ENCODE measurements at places on chromosomes 2 and 18.

GRCh38 chr2:180238729-180239128 is 231.6 kb upstream of the CWC22 start:
- no peak for DNase-seq

DNA sequence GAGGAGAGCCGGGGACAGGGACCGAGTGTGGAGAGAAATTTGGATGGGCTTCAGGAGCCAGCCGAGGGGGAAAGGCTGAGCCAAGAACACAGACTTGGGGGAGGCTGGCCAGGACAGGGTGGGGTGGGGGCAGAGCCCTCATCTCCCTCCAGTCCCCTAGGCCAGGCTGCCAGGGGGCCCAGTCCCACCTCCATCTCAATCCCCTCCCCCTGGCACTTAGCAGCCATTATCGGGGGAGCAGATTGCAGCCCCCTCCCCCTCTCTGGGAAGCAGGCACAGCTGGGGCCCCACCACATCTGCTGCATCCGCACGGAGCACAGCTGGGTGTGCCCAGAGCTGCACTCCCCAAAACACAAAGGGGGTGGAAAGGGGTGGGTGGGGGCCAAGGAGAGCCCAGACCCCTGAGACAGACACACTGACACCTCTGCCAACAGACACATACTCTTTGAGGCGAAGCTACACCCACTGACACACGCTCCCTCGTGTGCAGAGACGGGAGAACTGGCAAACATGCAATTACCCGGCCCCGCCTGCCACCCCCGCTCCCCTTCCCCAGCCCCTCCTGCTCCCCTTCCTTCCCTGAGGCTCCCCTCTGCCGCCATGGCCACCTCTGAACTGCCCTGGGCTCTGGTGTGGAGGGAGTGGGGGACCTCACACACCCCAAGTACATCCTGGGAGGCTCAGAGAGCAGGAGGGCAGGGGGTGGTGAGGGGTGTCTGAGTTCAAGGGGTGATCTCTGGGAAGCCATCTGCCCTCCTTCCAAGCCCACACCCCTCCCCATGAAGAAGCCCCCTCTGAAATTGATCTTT is 5.1 kb upstream of the ASIC4 start:
- DNase-seq: no peak

GRCh38 chr18:10877987-10878386 is 271.4 kb downstream of the PIEZO2 start:
- DNase-seq: no peak

- no peak for DNase-seq
Observed at GRCh38 chr18:79478484-79479115, 82.9 kb downstream of the NFATC1 start.

DNA sequence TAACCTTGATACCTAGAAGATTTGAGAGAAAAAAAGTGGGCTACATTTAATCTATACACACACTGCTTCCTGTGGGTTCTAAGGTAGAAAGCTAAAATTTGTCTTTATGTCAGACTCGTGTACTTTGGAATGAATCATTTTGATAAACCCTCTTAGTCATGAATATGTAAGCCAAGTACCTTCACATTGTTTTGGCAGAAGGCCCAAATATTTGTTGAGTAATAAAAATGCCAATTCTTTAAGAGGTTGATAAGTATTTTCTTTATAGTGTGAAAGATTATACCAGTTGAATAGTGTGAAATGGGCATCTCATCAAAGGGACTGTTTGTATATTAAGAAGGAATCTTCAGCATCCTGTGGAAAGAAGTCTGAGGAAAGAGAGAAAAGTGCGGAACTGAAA is 1464.7 kb upstream of the ZEB2 start:
- DNase-seq: no peak

- no peak for DNase-seq
Observed at GRCh38 chr18:24786027-24786426, 325.6 kb downstream of the HRH4 start.

DNA sequence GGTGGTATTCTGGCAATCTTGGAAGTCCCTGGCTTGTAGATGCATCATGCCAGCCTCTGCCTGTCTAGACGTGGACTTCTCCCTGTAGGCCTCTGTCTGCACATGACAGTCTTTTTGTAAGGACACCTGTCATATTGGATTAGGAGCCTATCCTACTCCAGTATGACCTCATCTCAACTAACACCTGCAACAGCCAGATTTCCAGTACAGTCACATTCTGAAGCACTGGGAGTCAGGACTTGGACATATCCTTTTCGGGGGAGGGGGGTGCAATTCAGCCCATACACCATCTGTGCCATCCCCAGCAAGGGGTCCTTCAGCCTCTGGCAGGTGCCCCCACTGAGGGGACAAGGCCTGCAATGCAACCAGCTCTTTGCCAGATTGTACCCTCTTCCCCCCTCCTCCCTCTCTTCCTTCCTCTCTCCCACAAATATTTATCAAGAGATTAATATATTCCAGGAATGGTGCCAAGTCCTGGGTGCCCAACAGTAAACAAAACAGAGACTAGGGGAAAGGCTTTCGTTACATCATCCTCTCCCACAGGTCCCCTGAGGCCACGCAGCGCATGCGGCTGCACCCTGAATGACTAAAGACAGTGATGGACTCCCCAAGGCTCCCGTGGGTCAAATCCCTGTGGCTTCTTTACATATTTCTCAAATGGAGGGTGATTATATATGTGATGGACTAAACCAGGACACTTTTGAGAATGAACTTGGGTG is 20.5 kb upstream of the MYCN start:
- no peak for DNase-seq

GRCh38 chr2:234364661-234365060 is 132.2 kb downstream of the ARL4C start:
- DNase-seq: no peak

DNA sequence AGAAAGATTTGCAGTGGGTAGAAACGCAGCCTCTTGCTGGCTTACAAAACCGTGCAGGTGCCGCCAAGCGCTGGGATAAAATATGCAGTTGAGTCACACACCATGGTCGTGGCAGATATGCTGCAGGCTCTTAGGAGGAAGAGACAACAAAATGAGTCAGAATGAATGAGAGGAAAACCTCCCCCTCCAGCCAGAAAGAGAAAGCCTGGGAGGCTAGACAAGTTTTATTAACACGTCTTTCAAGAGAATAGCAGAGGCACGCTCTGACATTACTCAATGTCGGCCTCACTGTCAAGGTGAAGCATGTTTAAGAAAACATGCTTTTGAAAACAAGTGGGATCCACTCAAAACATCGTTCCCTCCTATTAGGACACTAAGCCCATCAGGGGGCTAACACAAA is 37.1 kb upstream of the ZCCHC2 start:
- no peak for DNase-seq

DNA sequence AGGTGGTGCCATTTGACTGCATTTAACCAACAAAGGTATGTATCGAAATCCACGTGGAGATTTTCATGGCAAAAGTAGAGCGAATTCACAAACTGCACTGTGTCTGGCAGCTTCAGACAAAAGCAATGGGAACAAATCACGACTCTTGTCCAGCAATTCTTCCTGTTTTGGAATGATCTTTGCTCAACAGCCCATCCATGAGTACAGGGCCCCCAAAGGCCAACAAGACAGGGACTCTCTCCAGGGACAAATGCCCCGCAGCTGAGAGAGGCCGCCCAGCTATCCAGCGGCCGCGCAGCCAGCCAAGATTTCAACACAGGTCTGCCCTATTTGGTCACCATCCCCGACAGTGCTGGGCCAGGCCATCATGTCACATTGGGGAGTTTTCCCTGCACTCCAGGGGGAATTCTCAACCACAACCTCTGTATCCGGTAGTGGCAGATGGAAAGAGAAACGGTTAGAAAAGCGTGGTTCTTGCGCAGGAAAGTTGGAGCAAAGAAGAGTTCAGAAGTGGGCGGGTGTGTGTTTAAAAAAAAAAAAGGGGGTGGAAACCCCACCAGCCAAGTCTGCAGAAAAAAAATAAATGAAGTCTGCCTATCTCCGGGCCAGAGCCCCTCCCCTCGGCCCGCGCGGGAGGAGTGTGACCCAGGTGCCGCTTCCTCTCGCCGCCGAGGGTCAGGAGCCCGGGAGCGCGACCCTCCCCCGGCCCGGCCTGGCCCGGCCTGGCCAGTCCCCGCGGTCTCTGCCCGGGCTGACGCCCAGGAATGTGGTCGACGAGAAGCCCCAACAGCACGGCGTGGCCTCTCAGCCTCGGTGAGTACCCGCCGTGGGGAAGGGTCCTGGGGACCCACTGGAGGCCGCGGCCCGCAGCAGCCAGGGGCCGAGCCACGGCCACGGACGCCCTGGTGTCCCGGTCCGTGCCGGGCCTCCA is at the start of gene GYPC:
Gene GYPC (plus strand): TSS at position 659 of the 931 bp plus-strand sequence. CDS start 106 bp downstream, at position 765.
- no peak for DNase-seq

GRCh38 chr18:23757437-23757733 is 68.1 kb downstream of the LAMA3 start:
- DNase-seq: no peak

GRCh38 chr18:59769129-59769865 is 72.1 kb upstream of the CCBE1 start:
- DNase-seq: no peak

- no peak for DNase-seq
Observed at GRCh38 chr2:36695746-36696415, 626 bp upstream of the VIT start.

- no peak for DNase-seq
Observed at GRCh38 chr2:225434014-225434413, 34.5 kb downstream of the NYAP2 start.

- DNase-seq: no peak
Observed at GRCh38 chr18:12589448-12589847, 68.5 kb downstream of the SPIRE1 start.

DNA sequence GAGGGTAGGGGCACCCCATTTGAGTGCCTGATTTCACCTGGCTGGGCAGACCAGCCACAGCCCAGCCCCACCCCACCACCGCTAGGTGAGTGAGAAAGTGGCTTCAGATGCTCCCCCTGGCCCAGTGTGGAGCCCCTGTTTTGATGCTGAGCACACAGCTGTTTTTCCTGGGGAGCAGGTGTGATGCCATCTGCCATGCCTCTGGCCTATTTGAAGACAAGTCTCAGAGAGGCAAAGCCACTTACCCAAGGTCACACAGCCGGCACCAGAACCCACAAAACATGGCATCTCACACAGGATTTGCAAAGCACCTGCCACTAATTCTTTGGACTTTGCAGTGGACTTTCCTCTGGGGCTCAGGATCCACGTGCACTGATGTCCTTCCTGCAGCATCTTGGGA is 131.3 kb downstream of the INHBB start:
- no peak for DNase-seq

GRCh38 chr2:30492619-30493018 is 45.6 kb downstream of the LCLAT1 start:
- no peak for DNase-seq

GRCh38 chr18:48393170-48393569 is 16.0 kb downstream of the ZBTB7C start:
- DNase-seq: no peak

GRCh38 chr18:10064267-10064666 is 150.5 kb downstream of the VAPA start:
- DNase-seq: no peak

DNA sequence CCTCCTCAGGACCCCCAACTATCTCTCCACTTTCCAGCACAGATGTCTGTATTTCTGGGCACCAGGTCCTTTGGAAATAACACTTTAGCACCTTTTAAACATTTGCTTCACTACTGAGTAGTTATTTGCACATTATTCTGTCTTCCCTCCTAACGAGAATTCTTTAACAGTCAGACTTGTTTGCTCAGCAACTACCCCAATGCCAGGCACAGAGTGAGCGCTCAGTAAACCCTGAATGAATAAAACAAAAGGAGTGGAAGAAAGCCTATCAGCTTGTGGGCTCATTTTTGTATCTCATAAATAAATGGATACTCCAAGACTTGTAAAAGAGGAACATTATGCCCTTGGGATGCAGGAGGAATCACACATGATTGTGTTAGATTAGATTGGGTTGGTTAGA is 450.4 kb downstream of the TGIF1 start:
- DNase-seq: no peak

GRCh38 chr2:59746291-59746690 is 807.2 kb downstream of the BCL11A start:
- DNase-seq: no peak

GRCh38 chr2:124626993-124627392 is 601.9 kb downstream of the CNTNAP5 start:
- DNase-seq: no peak

DNA sequence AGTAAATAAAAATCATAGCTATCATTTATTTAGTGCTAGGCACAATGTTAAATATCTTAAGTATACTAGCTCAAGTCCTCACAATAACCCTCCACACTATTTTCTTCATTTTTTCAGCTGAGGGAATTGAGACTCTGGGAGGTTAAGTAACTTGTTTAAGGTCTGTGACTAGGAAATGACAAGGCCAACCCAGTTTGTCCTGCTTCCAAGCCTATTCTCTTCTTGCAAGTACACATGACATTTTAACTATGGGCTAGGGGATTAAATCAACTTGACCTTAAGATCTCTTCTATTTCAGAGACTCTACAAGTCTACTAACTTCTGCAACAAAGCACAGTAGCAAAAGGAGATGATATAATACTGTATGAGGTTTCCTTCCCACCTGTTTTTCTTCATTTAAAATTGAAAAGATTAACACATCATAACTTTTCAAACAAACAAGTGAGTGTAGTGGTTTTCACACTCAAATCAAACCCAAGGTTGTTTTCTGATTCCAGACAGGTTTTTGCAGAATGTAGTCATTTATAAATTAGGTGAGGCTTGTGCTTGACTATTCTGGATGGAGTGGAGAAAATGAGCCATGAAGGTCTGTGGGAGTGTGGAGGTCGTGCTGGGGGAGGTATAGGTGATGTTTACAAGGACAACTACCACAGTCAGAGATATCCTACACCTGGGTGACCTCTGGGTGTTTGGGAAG is 57.0 kb downstream of the CD28 start:
- DNase-seq: no peak

DNA sequence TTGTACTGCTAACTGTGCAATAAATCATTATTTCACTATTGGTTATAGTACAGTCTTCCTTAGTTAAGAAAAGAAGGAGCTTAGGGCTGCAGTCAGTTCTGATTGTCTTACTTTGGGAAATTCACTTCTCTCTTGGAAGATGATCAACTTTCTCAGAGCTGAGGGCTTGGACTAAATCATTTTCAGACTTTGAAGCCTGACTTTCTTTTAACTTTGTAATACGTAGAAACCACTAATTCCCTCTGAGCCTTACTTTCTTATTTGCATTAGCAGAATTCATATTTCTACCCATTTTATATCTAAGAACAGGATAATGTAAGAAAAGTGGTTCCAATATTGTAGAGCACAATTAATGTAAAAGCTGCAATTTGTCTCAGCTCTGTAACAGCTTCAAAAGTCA is 386.4 kb downstream of the TRIB2 start:
- no peak for DNase-seq

DNA sequence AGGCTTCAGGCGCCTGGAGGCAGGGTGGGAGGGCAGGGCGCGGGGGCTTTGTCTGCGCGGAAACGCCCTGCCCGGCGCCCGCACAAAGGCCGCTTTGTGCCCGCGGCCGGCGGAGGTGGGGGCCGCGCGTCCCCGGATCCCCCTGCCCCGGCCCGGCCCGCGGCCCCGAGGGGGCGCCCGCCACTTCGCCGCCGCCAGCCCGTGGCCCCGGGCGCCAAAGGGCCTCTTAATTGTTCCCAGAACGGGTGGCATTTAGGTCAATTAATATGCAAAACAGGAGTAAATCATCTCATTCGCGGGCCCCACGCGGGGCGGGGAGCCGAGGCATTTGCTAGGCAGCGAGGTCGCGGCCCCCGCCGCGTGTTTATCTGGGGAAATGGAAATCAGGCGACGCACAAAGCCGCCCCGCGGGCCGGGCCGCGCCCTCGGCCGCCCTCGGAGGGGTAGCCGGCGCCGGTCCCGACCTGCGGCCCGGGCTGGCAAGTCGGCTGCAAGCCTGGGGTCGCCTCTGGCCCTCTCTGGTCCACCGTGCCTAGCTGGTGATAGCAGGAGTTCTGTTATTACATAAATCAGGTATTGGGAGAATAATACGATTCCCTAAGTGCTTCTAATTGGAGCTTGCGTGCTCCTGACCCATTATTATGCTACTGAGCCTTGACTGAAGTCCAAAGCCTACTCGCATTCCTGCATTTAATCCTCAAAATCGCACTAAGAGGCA is 148.2 kb upstream of the GLI2 start:
- no peak for DNase-seq
